NCI-H1436 treated with DMSO at 0.1 percent for 48 hours (cell line): ENCODE measurements at places on chromosomes 6 and 20.

DNA sequence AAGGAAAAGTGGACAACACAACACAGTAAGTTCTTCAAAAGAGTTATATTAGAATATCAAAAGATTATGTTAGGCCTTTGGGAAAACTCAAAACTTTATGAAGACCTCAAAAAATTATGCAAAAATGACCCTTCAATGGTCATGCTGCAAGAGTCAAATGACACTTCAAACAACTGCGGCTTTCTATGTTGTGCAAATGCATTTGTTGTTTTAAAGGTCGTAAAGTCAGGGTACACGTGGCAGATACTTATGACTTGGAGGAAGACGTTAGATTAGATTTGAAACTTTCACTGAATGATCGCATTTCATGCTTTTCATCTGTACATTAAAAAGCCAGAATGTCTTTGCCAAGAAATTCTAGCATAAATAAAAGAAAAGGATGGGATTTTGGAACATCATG is 31.4 kb downstream of the BCAS1 start:
- DNase-seq = no peak

GRCh38 chr6:13248053-13248452 is 80.3 kb downstream of the TBC1D7 start:
- DNase-seq = peak; percentile 67

GRCh38 chr6:158708239-158708638 is 58.4 kb downstream of the SYTL3 start:
- no peak for DNase-seq

DNA sequence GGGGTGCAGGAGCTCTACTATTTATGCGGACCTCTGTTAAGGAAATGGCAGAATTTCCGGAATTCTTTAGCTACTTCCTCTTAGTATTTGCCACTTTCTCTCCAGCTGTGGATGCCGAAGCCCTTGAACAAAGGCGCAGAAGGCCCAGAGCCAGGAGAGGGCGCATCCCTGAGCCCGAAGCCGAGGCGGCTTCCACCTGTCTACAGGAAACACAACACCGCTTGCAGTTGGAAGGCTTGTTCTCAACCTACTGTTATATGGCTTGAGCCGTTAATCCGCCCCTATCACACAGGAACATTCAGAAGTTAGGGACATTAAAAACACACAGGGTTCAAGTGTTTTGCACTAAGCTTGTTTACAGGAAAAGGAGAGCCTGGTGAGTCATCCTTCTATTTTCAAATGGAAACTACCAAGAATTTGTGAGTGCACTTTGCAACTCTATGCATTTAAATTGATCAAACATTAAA is 417.1 kb downstream of the BCKDHB start:
- no peak for DNase-seq

GRCh38 chr6:155542036-155542435 is 86.4 kb upstream of the NOX3 start:
- DNase-seq = no peak
